Mesothelial cell of epicardium (in vitro differentiated cells): ENCODE measurements at places on chromosomes 7 and 10.
A peak's percentile ranks its signal among the peaks of the same experiment; 100 is the strongest.

DNA sequence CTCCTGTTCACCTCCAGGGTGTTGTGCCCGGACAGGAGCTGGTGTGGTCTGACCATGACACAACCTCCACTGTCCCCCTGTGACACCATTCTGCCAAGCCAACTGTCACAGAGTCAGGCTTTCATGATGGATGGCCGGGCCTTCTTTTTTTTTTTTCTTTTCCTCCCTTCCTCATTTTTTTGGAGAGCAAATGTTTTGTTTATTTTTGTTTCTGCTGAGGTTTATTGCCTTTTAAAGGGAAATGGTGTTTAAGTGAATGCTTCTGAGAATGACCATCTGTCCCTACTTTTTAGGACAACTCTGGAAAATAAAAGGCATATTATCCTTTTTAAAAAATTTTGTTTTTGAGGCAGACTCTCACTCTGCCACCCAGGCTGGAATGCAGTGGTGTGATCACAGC lies 115.1 kb upstream of the NPS start:
- H3K36me3 ChIP-seq, result peaks cover 61% of the 10 kb centered on the region
- H3K4me1 ChIP-seq, result no peaks in the 10 kb centered on the region
- H3K27ac ChIP-seq, result no peak overlapping the region

GRCh38 chr7:158885624-158886023 lies 29.3 kb downstream of the DYNC2I1 start:
- peaks cover 27% of the 10 kb centered on the region for H3K36me3 ChIP-seq
- no peaks in the 10 kb centered on the region for H3K27me3 ChIP-seq
- DNase-seq, result no peak
- no peak overlapping the region for H3K27ac ChIP-seq
- no peak overlapping the region for H3K4me3 ChIP-seq
- H3K4me1 ChIP-seq, result no peaks in the 10 kb centered on the region

- no peaks in the 10 kb centered on the region for H3K27me3 ChIP-seq
- H3K4me1 ChIP-seq, result no peaks in the 10 kb centered on the region
- no peak overlapping the region for H3K4me3 ChIP-seq
- no peaks in the 10 kb centered on the region for H3K36me3 ChIP-seq
Observed at GRCh38 chr7:650339-651031, 76.0 kb upstream of the DNAAF5 start.

- H3K4me1 ChIP-seq, result peaks cover 17% of the 10 kb centered on the region
- no peaks in the 10 kb centered on the region for H3K27me3 ChIP-seq
- H3K36me3 ChIP-seq, result no peaks in the 10 kb centered on the region
- H3K4me3 ChIP-seq, result no peak overlapping the region
- no peak for DNase-seq
Observed at GRCh38 chr10:61855771-61856170, 45.7 kb upstream of the ARID5B start.

DNA sequence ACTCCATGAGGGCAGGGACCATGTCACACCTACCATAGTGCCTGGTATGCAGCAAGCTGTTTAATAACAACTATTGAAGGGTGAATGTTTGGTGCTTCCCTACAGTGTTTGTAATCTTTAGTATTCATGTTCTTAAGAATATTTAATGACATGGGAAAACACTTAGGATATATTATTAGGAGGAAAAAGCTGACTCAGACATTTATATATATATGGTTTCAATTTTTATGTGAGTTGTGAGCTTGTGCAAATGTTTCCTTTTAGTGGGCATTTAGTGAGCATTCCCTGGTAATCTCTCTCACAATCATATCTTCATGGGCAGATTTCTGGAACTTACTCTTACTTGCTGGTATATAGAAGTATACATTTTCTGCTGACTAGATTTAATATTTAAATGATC lies 359.1 kb downstream of the EXOC4 start:
- H3K36me3 ChIP-seq, result no peaks in the 10 kb centered on the region
- H3K27ac ChIP-seq, result no peak overlapping the region
- H3K4me1 ChIP-seq, result no peaks in the 10 kb centered on the region
- no peaks in the 10 kb centered on the region for H3K27me3 ChIP-seq
- no peak for DNase-seq

GRCh38 chr10:125689955-125690569 lies 7.1 kb upstream of the TEX36 start:
- DNase-seq, result no peak
- no peak overlapping the region for H3K4me3 ChIP-seq
- peaks cover 8% of the 10 kb centered on the region for H3K27me3 ChIP-seq
- no peak overlapping the region for H3K27ac ChIP-seq
- peaks cover 31% of the 10 kb centered on the region for H3K4me1 ChIP-seq
- H3K36me3 ChIP-seq, result no peaks in the 10 kb centered on the region

GRCh38 chr7:29435167-29435566 lies 128.5 kb upstream of the PRR15 start:
- H3K4me1 ChIP-seq, result peaks cover 5% of the 10 kb centered on the region
- DNase-seq, result no peak
- H3K27me3 ChIP-seq, result no peaks in the 10 kb centered on the region
- H3K36me3 ChIP-seq, result no peaks in the 10 kb centered on the region
- H3K27ac ChIP-seq, result no peak overlapping the region
- no peak overlapping the region for H3K4me3 ChIP-seq

GRCh38 chr7:121397822-121398221 lies 1.7 kb upstream of the FAM3C start:
- no peak overlapping the region for H3K27ac ChIP-seq
- DNase-seq, result no peak
- no peak overlapping the region for H3K4me3 ChIP-seq
- peaks cover 26% of the 10 kb centered on the region for H3K4me1 ChIP-seq

DNA sequence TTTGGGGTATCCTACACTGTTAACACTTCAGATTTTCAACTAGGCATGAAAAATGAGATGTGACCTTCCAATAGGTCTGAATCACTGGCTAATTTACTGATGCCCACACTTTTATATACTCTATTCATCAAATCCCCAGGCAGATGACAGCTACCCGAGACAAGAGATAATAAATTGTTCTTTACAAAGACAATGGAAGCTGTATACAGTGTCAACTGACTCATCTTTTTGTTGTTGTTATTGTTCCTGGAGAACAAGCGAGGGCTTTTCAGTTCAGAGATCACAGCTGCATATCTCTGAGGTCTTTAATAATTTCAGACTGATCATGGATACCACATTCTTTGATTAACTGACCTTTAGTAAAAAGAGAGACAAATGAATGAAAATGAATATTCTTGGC lies 228.9 kb downstream of the SDHAF3 start:
- H3K4me1 ChIP-seq, result peaks cover 19% of the 10 kb centered on the region
- no peak overlapping the region for H3K4me3 ChIP-seq
- H3K27me3 ChIP-seq, result no peaks in the 10 kb centered on the region
- H3K27ac ChIP-seq, result no peak overlapping the region
- DNase-seq, result no peak

DNA sequence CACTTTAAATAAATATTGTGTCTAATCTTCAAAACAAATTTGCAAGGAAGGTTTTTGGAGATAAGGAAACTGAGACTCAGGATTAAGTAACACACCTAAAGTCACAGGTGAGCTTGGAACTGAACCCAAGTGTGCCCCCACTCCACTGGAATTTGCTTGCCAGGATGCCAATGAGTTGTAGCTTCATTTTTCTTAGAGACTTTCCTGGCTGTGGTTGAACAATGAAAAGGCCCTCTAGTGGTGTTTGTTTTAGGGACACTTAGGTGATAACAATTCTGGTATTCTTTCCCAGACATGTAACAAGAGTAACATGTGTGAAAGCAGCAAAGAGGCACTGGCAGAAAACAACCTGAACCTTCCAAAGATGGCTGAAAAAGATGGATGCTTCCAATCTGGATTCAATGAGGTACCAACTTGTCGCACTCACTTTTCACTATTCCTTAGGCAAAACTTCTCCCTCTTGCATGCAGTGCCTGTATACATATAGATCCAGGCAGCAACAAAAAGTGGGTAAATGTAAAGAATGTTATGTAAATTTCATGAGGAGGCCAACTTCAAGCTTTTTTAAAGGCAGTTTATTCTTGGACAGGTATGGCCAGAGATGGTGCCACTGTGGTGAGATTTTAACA lies 1.5 kb downstream of the IL6 start:
- peaks cover 26% of the 10 kb centered on the region for H3K4me1 ChIP-seq
- no peak overlapping the region for H3K4me3 ChIP-seq
- DNase-seq, result no peak
- H3K27ac ChIP-seq, result no peak overlapping the region
- no peaks in the 10 kb centered on the region for H3K27me3 ChIP-seq

DNA sequence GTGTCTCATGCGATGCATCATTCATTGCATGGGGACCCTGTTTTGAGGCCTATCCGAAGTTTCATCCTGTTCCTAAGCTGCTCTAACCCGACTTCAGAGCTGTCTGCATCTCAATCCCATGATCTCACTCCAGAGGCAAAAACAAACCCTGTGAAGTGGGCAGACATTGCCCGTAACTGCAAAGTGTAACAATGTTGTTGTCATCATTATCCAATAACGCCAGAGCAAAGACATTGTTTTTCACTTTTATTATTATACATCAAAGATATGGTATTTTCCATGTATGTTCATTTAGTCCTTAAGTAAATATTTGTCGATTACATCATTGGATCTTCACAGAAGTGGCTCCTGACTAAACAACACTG lies 246.7 kb downstream of the KLF6 start:
- H3K36me3 ChIP-seq, result no peaks in the 10 kb centered on the region
- peak overlapping the region; percentile 92 for H3K27ac ChIP-seq
- no peak overlapping the region for H3K4me3 ChIP-seq
- H3K4me1 ChIP-seq, result peaks cover 21% of the 10 kb centered on the region
- no peak for DNase-seq

DNA sequence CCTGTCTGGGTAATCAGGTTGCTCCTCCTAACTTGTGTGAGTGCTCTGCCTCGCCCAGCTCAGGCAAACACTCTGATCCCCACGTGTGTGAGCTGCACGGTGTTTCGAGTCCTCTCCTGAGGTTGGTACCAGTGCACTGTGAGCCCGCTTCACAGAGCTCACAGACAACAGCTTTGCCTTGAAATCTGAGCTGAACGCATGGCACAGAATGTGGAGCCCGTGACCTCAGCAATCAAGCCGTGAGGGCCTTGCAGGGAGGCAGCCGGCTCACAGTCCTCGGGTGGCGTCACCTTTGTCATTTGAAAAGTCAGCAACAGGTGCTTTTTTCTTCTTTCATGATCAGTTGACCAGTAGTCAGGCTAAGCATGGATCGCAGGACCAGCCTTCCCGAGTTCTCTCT lies 60.2 kb upstream of the ADGRA1 start:
- no peaks in the 10 kb centered on the region for H3K36me3 ChIP-seq
- DNase-seq, result no peak

DNA sequence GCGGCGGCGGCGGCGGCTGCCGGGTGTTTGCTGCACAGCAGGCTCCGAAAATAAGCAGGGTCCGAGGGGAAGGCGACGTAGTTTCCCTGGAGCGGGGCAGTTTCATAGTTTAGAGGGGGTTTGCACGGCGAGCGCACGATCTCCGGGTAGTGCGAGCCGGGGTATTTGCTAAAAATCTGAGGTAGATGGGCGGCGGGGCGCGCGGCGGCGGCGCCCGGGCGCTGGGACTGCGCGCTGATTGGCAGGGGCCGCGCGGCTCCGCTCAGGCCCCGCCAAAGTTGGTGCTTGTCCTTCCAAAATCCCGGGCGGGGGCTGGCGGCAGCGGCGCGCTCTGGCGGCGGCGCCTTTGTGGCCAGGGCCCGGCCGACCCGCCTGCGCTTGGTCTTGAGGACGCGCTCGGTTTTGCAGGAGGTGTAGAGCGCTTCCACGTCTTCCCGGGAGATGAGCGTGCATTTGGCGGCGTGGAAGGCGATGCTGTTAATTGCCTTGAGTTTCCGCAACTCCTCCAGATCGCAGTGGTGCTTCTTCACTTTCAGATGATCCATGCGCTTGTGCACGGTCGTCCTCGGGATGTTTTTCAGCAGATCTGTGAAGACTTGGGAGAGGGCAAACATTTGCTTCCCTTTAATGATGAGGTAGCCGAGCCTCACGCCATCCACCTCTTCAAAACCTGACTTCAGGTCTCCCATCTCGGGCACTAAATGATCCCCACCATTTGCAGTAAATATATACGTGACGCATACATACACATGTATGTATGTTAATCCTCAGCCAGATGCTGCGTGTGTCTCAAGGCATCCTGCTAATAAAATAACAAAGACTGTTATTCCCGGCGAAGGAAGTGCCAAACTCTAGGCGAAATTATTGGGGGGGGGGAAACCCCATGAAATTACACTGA lies 8.1 kb downstream of the SKIDA1 start:
- no peaks in the 10 kb centered on the region for H3K36me3 ChIP-seq
- no peak for DNase-seq
- H3K4me3 ChIP-seq, result peak overlapping the region; percentile 82
- no peaks in the 10 kb centered on the region for H3K27me3 ChIP-seq

DNA sequence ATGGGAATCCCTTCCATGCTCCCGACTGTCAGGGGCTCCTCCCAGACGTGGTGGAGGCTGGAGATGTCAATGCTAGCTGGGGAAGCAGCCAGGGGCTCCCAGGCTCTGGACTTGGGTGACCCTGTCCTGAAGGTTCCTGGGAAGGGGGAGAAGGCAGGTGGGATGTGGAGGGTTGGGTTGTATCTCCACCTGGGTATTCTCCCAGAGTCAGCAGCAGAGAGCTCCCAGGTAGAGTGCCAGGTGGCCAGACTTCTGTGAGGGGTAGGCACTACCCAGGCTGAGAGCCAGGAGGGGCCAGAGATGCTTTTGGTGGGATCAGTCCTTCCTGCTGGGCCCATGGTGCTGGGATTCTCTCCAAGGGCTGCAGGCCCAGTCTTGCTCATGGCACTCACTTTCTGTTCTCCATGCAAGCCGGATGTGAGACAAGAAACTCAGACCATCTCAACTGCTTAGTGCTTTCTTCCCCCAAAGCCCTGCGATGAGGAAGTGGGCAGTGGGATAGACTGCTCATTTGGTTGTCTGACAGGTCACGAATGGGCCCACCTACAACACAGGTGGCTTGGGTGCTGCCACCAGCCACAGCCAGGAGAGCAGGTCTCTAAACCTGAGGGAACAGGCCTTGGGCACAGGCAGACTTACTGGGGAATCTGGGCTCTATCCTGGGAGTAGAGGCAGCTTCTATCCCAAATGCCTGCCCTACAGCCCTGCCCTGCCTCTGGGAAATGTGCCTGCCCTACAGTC lies 52.5 kb upstream of the CAMK2B start:
- H3K4me1 ChIP-seq, result no peaks in the 10 kb centered on the region
- no peak for DNase-seq
- H3K36me3 ChIP-seq, result no peaks in the 10 kb centered on the region
- no peak overlapping the region for H3K27ac ChIP-seq
- H3K27me3 ChIP-seq, result peaks cover 31% of the 10 kb centered on the region
- H3K4me3 ChIP-seq, result no peak overlapping the region

DNA sequence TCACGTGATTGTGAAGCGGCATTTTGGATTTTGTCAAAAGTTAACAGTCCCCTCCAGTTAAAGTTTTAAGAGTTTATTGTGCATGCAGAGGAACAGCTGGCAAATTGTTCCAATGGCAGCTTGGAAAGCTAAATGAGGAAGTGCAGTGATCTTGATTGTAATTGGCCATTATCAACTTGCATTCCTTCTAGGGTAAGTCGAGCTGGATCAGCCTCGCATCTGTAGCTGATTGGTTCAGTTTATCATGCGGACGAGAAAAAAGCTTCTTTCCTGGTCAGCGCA lies 566 bp downstream of the ZNF789 start:
- H3K4me1 ChIP-seq, result peaks cover 9% of the 10 kb centered on the region
- DNase-seq, result no peak
- H3K4me3 ChIP-seq, result peak overlapping the region; percentile 91
- peaks cover 9% of the 10 kb centered on the region for H3K36me3 ChIP-seq
- H3K27me3 ChIP-seq, result peaks cover 17% of the 10 kb centered on the region
